ENCODE measurements at places on chromosomes 13 and 19. TPM values are rescaled to one million over a fixed set of nuclear protein-coding genes. Genes with fewer than 3 reads are reported as not detected.

DNA sequence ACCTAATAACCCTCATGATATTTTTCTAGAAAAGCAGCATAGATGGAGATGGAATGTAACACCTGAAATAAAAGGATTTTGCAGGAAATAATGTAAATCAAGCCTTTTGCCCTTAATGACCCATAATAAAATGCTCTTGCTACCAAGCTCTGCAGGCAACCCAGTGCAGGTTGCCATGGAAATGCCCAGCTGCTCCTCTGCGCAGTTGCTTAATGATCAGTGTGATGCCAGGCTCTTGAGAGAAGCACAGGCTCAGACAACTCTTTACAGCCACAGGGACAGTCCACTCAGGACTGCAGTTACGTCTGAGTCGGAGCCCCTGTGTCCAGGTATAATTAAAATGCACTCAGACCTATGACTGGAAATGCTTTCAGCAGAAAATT lies 165.5 kb downstream of the LACC1 start:
- no peak overlapping the region for H3K27ac ChIP-seq
- no peaks in the 10 kb centered on the region for H3K27me3 ChIP-seq
- H3K36me3 ChIP-seq, result no peaks in the 10 kb centered on the region
- H3K4me3 ChIP-seq, result no peak overlapping the region
- H3K4me1 ChIP-seq, result peaks cover 3% of the 10 kb centered on the region
- DNase-seq, result no peak

DNA sequence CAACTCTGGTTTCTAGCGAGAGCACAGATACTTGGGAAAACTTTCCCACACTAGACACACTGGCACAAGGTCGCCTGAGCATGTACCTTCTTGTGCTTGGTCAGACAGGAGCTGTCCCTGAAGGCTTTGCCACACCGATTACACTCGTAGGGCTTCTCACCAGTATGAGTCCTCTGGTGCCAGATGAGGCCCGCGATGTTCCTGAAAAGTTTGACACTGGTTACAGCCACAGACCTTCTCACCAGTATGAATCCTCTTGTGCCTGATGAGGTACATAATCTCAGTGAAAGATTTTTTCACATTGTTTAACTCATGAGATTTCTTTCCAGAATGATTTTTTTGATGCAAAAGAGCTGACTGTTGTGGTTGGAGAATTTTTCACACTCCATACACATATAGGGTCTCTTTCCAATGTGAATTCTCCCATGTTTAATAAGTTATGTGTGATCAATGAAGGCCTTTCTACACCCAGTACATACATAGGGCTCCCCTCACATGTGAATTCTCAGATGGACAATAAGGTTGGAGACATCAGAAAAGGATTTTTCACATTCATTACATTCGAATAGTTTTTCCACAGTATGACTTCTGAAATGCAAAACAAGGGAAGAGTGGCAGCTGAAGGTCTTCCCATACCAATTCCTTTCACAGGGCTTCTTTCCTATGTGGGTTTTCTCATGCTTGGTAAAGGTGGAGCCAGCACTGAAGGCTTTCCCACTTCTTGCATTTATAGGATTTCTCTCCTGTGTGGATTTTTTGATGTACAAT lies 9.9 kb upstream of the ZSCAN18 start:
- no peak overlapping the region for H3K4me3 ChIP-seq
- H3K27me3 ChIP-seq, result peaks cover 1% of the 10 kb centered on the region
- H3K4me1 ChIP-seq, result no peaks in the 10 kb centered on the region
- no peak for DNase-seq
- no peak overlapping the region for H3K27ac ChIP-seq
- H3K36me3 ChIP-seq, result no peaks in the 10 kb centered on the region

DNA sequence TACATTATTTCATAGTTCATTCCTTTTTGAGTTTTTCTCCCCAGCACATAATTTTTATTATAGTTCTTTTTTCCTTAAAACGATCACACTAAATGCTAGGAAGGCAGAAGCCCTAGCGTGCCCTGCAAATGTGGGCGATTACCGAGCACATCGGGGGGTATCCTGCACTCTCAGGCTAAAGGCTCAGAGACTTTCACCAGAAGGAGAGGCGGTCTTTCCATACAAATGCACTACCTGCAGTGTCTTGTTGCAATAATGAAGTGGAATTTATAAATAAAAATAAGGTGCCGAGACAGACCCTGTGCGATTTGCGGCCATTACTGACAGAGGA lies 29.3 kb upstream of the SPACA7 start:
- H3K4me1 ChIP-seq, result peaks cover 26% of the 10 kb centered on the region
- H3K27ac ChIP-seq, result no peak overlapping the region
- DNase-seq, result peak; percentile 31

DNA sequence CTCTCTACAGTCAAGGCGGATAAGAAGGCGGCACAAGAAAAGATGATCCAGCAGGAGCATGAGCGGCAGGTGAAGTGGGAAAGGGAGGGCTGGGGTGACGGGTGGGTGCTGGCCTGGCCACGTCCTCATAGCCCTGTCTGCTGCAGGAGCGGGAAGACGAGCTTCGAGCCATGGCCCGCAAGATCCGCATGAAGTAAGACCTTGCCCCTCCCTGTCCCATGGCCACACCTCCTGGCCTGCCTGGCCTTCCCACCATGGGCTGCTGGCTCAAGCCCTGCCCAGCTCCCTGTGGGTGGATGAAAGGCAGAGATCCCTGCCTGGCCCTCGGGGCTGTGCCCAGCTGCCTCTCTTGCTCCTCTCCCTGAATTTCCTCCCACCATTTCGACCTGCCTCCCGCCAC lies 7.2 kb downstream of the ZNF296 start:
- no peak overlapping the region for H3K4me3 ChIP-seq
- peak overlapping the region; percentile 10 for H3K27ac ChIP-seq

DNA sequence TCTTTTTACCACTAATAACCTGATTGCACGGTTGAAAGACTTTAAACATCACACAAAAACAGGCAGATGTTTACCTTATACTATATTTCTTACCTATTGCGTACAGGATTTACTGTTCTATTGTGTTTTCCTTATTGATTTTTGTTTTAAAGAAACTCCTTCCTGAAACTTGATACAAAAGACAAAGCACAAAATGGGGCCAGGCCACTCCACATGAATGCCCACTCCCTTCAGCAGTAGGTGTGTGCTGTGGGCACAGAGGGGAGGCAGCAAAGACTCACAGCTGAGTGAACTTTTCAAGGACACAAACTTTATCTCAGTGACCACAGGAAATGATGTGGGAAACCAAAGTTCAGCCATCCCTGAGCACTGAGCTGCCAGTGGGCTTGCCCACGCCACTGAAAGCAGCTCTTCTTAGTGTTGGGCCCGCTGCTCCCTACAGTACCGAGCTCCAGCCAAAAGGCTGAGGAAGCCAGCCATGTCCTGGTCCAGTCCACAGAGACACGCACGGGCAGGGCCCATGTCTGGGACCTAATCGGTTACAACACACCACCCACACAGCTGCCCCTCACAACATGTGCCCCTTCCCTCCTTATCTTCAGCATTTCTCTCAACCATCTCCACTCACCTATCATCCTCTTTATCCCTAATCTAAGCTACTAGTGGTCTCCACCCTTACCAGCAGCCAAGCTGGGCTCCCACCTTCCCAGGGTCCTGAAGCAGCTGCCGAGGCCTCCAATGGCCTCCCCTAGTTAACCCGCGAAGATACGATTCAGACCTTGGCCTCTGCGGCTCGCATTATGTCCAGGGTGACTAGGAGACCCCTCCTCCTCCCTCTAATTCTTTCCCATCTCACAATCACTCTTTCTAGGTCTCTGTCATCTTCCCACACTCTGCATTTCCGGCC lies 39.5 kb downstream of the ATP7B start:
- no peak overlapping the region for H3K27ac ChIP-seq
- H3K27me3 ChIP-seq, result no peaks in the 10 kb centered on the region
- DNase-seq, result no peak
- H3K36me3 ChIP-seq, result no peaks in the 10 kb centered on the region
- no peak overlapping the region for H3K4me3 ChIP-seq
- H3K4me1 ChIP-seq, result no peaks in the 10 kb centered on the region

DNA sequence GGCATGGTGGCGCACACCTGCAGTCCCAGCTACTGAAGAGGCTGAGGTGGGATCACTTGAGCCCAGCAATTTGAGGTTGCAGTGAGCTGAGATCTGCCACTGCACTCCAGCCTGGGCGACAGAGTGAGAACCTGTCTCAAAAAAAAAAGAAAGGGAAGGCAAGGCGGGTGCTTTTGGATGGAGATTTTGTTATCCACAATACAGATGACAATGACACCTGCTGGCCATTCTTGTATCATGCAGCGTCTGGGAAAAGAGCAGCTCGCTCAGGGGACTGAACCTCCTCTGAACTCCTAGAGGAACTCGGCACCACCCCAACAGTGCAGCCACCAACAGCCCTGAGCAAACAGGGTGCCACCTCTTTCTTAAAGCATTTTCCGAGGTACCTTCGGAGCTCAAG lies 22.8 kb downstream of the HAUS8 start:
- H3K4me1 ChIP-seq, result no peaks in the 10 kb centered on the region
- H3K27me3 ChIP-seq, result no peaks in the 10 kb centered on the region
- DNase-seq, result peak; percentile 67
- no peak overlapping the region for H3K4me3 ChIP-seq

The ZNF135 gene
- total RNA-seq, result 5.2 TPM

The MEF2B gene
- total RNA-seq, result 4.1 TPM
